Endothelial cell (in vitro differentiated cells): ENCODE measurements at places on chromosomes 1 and 21.

GRCh38 chr1:235746245-235746644 lies 96.7 kb upstream of the GNG4 start:
- no peak for DNase-seq

GRCh38 chr1:147052677-147053076 lies 114.6 kb downstream of the NBPF12 start:
- DNase-seq, result no peak

DNA sequence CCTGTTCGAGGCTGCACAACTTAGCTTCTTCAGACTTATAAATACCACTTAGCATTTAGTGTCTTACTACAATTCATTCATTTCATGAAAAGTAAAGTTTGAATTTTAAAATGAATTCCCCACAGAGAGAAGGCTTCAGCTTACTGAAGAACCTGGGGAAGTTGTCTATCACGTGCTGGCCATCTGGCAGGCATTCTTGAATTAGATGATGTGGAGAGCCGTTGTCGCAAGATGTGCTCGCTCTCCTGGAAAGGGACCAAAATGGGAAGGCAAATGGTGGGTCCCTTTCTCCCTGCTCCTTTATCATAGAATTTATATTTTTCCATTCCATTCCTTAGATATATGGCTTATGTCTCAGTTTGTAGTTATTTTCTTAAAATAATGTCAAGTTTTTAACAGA lies 90.5 kb downstream of the CD247 start:
- no peak for DNase-seq

DNA sequence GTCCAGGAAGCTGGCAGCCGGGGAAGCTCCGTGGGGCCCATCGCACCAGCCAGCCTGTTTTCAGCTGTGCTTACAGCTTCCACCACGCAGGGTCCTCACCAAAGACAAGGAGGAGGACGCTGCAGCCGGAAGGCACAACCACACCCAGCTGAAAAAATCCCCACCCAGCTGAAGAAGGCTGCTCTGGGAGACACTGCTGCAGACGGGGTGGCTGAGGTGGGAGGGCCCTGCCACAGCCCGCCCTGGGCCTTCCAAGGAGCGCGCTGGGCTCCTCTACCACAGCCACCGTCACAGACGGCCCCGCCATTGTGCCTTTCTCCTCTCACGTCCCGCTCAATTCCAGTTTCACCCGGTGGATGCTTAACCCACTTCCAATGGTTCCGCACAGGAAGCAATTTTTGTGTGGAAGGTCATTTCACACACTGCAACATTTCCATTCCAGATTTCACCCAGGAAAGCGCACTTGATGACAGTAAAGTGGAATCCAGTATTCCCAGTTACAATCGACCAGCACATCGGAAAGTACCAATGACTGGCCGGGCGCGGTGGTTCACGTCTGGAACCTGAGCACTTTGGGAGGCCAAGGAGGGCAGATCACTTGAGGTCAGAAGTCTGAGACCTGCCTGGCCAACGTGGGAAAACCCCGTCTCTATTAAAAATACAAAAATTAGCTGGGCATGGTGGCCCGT lies 47.9 kb downstream of the NPHP4 start:
- DNase-seq, result no peak

GRCh38 chr1:99557546-99558202 lies 88.2 kb upstream of the PALMD start:
- DNase-seq, result no peak

GRCh38 chr21:27525780-27526179 lies 558.9 kb upstream of the ADAMTS5 start:
- DNase-seq, result no peak

DNA sequence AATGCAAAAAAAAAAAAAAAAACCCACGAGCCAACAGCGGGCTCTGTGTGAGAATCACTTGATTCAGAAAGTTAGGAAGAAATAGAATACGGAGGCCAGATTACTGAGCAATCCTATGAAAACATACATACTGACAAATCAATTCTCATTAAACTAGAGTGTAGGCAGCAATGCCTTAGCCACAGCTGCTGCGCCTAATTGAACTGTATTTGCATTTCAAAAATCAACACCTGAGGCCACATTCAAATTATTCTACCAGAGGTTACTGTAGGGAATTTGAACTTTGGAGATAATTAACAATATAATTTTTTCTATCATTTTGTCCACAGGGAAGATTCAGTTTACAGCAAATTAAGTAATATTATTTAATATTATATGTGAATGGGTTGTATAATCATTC lies 138.4 kb upstream of the PLD5 start:
- DNase-seq, result no peak

DNA sequence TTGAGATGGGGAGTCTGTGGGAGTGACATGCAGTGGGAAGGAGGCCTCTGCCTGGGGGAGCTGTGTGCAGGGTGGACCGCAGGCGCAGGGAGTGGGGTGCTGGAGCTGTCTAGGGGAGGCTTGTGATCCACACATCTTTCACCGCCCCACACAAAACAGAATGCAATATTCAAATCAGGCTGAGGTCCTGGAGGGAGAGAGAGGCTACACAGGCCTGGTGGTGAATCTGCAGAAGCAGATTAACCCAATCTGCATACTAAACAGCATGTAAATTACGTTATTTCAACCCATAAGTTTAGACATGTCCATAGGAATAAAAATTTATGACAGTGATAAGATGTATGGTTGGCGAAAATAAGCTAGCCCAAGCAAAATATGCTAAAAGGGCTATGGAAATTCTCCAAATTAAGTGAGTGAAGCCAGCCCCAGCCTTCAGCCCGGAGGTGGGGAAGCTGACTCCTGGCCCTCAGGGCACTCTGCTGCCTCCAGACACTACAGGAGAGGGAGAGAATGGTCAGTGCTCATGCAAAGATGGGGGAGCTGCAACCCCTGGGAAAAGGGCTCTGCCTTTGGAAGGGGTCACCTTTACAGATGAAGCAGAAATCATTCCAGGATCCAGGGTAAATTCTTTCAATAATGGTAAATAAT lies 156.2 kb upstream of the CTTNBP2NL start:
- no peak for DNase-seq

DNA sequence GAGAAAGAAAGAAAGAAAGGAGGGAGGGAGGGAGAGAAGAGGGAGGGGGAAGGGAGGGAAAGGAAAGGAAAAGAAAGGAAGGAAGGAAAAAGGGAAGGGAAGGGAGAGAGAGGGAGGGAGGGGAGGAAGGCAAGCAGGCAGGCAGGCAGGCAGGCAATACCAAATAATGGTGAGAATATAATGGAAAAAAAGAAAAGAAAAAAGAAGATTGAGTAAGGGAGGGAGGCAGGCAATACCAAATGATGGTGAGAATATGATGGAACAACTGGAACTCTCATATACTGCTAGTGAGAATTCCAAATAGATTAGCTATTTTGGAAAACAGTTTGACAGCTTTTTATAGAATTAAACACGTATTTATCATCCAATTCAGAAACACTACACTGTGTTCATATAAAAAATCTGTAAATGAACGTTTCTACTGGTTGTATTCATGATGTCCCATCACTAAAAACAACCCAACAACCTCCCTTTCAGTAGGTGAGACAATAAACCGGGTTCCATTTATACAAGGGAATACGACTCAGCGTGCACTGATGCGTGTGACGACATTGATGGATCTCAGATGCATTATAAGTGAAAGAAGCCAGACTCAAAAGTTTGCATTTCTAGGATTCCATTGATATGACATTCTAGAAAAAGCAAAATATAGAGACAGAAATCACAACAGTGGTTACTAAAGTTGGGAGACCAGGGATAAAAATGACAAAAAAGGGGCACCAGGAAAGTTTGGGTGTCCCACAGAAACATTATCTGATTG lies 226.4 kb downstream of the DSCAM start:
- no peak for DNase-seq

DNA sequence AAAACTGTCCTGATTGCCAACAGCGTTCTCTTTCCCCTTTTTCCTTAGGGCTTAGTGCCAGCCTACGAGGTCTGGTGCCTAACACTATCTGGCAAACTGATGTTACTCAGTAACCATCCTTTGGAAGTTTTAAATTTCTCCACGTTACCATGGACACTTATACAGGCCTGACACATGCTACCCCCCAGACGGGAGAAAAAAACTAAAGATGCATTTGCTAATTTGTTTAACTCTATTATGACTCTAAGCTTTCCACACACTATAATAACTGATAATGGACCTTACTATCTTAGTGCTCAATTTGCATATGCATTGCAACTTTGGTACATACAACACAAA lies 36.8 kb downstream of the CLCA1 start:
- no peak for DNase-seq

- no peak for DNase-seq
Measured at GRCh38 chr21:36796070-36796469, 97.2 kb downstream of the SIM2 start.

DNA sequence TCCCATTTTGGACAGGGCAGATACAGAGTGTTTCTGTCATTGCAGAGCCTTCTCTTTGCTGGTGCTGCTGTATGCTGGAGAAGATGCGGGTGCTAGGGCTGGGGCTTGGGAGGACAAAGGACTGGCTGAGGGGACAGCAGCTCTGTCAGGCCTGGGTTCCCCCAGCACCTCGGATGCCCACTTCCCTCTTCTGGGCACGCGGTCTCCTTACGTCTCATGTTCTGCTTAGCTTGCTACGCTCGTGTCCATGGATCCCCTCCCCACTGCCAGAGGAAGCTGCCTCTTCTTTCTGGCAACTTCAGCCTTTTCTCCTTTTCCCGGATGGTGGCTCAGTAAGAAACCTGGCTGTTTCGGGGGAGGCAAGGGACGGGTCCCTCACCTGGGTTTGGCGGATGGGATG lies 75.7 kb downstream of the ARHGEF10L start:
- DNase-seq, result no peak

- DNase-seq, result no peak
Measured at GRCh38 chr1:48040154-48040553, 43.0 kb upstream of the TRABD2B start.
